CD4-positive, alpha-beta T cell treated with Interleukin-17A for 1 hour (primary cell): ENCODE measurements at places on chromosomes 6 and 20.

GRCh38 chr6:20447157-20447556, 45.5 kb downstream of the E2F3 start:
- no peak for DNase-seq

DNA sequence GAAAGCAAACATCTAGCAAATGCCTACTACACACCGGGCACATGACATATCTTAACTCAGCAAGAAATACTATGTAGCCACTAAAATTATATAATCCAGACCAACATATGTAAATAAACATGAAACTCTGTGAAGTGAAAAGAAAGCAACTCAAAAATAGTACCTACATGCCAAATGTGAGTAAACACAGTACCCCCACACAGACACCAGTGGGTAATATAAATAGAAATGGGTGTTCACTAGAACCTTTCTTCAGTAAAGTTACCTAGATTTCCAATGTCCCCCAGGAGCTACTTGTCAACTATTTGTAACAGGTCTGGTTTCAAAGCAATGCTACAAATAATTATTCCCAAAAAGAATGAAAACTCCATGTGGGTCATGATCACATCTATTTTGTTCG, 25.5 kb downstream of the TRERF1 start:
- no peak for DNase-seq

DNA sequence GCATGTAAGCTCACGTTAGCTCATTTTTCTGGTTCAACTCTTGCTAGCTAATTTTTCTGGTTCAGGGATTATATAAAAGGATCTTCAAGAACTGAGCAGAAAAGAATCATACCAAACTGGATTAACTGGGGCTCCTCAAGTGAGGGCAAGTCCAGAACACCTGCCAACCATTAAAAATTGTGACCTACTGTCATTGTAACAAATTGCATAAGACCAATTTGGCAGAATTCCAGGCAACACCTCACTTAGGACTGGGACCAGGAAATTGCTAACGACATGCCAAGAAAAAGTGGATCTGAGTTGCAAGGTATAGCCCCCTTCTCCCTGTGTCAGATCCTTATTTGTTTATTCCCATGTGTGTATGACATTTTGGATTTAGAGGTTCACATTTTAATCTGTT, 216.6 kb downstream of the HIVEP2 start:
- no peak for DNase-seq

- DNase-seq: no peak
Measured at GRCh38 chr6:13268913-13269518, 59.3 kb downstream of the TBC1D7 start.
